Endodermal cell (in vitro differentiated cells): ENCODE measurements at places on chromosomes 5 and 9. TPM values are rescaled to one million over a fixed set of nuclear protein-coding genes. Genes with fewer than 3 reads are reported as not detected.

- DNase-seq: no peak
- no peaks in the 10 kb centered on the region for H3K27me3 ChIP-seq
- H3K27ac ChIP-seq: no peak overlapping the region
- H3K36me3 ChIP-seq: no peaks in the 10 kb centered on the region
- H3K4me3 ChIP-seq: no peak overlapping the region
Measured at GRCh38 chr5:107461770-107462169, 209.0 kb downstream of the EFNA5 start.

The HRCT1 gene
- total RNA-seq: not detected in 3 replicates

DNA sequence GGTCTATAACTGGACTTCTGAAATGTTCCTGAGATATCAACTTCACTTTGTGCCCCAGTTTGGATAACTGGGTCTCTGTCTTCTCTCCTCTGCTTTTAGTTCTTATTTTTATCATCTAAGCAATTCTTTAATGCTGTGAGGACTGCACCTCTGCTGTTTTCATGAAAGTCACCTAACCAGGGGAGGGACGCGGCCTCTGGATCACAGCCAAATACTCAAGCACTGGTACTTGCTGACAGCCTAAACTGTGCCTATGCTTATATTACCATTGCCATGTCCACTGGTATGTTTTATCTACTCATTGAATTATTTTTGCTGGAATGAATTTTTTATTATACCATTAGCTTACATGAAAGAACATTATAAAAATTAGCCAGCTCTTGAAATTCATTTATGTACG is 674.0 kb downstream of the DMRTA1 start:
- H3K4me3 ChIP-seq: no peak overlapping the region
- H3K27me3 ChIP-seq: no peaks in the 10 kb centered on the region
- no peak overlapping the region for H3K27ac ChIP-seq
- no peaks in the 10 kb centered on the region for H3K4me1 ChIP-seq
- H3K36me3 ChIP-seq: no peaks in the 10 kb centered on the region

GRCh38 chr5:131068893-131069643 is 96.0 kb downstream of the HINT1 start:
- no peaks in the 10 kb centered on the region for H3K27me3 ChIP-seq
- H3K4me1 ChIP-seq: no peaks in the 10 kb centered on the region
- DNase-seq: no peak
- H3K36me3 ChIP-seq: no peaks in the 10 kb centered on the region

GRCh38 chr5:68754536-68754935 is 339.3 kb upstream of the SLC30A5 start:
- H3K27me3 ChIP-seq: no peaks in the 10 kb centered on the region
- no peak overlapping the region for H3K27ac ChIP-seq
- H3K36me3 ChIP-seq: no peaks in the 10 kb centered on the region
- no peaks in the 10 kb centered on the region for H3K4me1 ChIP-seq
- H3K4me3 ChIP-seq: no peak overlapping the region

The SHISAL2B gene
- total RNA-seq: 106 to 134 TPM (median 112 TPM) in 3 replicates

DNA sequence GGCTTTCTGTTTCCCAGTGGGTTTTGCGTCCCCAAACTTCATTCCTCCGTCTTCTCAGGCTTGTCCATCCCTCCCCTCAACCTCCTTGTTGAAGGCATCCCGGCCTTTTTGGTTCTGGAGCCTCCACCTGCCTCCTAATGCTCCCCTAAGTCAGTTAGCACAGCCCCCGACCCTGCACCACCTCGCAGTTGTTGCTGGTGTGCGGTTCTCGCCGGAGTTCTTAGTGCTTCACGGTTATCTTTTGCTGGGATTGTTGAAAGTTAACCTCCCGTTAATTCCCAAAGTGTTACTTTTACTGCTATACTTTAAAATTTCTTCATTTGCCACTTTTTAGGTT is 447 bp downstream of the UBLCP1 start:
- peak overlapping the region; percentile 94 for H3K4me3 ChIP-seq
- H3K4me1 ChIP-seq: no peaks in the 10 kb centered on the region
- DNase-seq: no peak
- H3K27ac ChIP-seq: no peak overlapping the region
- H3K27me3 ChIP-seq: peaks cover 19% of the 10 kb centered on the region
- peaks cover 7% of the 10 kb centered on the region for H3K36me3 ChIP-seq

DNA sequence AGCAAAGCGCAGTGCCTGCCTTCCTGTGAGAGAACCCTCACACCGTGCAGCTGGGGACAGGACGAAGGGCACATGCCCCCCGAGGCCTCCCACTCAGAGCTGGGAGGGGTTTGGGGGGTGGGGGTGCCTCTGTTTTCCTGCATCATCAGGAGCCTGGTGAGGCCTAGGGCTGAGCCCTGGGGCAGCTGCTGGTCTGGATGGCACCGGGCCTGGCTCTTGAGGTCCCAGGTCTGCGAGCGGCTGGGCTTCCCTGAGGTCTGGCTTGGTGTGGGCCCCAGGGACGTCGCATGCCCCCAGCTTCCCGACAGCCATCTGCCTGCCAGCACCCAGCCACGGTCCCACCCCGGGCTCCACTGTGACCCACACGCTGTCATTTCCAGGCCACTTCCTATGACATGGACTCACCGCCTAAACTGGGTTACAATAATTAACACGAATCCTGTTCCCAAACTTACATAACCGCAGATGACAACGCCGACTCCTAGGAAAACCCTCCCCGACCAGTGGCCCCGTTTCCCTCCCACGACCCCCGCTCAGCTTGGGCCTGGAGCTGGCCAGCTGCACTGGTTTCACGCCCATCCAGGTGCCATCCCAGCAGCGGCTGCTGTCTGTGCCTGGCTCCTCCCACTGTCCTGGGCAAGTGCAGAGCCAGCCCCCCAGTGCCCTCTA is 8.7 kb downstream of the NACC2 start:
- H3K27me3 ChIP-seq: no peaks in the 10 kb centered on the region
- H3K36me3 ChIP-seq: no peaks in the 10 kb centered on the region
- peak; percentile 47 for DNase-seq
- no peak overlapping the region for H3K27ac ChIP-seq
- no peaks in the 10 kb centered on the region for H3K4me1 ChIP-seq

GRCh38 chr5:55934115-55934613 is 60.6 kb downstream of the IL6ST start:
- H3K4me1 ChIP-seq: no peaks in the 10 kb centered on the region
- no peak for DNase-seq
- no peaks in the 10 kb centered on the region for H3K27me3 ChIP-seq

DNA sequence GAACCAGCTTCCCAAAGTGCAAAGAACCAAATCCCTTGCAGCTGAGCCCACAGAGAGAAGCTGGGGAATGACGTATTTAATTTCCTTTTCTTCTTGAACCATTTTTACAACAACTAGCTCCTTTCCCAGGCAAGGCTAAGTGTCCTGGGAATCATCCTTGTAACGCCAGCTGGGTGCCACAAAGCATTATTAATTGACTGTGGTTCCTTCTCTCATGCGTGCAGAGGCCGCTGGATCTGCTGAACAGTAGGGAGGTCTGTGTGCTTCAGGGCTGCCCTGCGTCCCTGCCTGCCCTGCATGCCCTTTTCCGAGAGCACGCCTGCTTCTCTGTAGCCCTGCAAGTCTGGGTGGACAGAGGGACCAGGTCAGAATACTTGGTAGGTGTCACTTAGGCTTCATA is 124.1 kb upstream of the OTULINL start:
- H3K4me1 ChIP-seq: no peaks in the 10 kb centered on the region
- no peaks in the 10 kb centered on the region for H3K27me3 ChIP-seq
- DNase-seq: no peak
- peaks cover 37% of the 10 kb centered on the region for H3K36me3 ChIP-seq
- no peak overlapping the region for H3K4me3 ChIP-seq

The EEIG1 gene
- total RNA-seq: 54.3 and 60.8 TPM in 2 replicates

GRCh38 chr5:37575541-37576489 is 196.7 kb downstream of the WDR70 start:
- H3K27ac ChIP-seq: no peak overlapping the region
- peaks cover 52% of the 10 kb centered on the region for H3K27me3 ChIP-seq
- H3K4me3 ChIP-seq: no peak overlapping the region

GRCh38 chr5:172093559-172093958 is 87.1 kb upstream of the FBXW11 start:
- no peak overlapping the region for H3K4me3 ChIP-seq
- no peaks in the 10 kb centered on the region for H3K27me3 ChIP-seq
- no peaks in the 10 kb centered on the region for H3K36me3 ChIP-seq
- no peaks in the 10 kb centered on the region for H3K4me1 ChIP-seq

DNA sequence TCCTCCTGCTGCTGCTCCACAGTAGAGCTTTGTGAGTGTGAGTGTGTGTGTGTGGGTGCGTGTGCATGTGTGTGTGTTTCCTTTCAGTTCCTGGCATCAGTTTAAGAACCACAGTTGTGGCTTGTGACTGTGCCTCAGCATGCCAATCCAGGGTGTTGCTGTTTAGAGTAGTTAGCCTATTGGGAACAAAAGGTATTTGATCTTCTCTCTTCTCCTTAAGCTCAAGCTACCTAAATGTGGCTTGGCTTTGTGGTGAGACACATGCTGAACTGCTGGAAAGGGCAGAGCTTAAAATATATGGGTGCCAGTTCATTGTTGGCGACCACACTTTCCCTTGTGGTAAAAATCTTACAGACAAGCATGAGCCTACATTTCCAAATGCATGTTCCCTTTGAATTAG is 116.6 kb upstream of the BNC2 start:
- no peak for DNase-seq
- no peak overlapping the region for H3K27ac ChIP-seq
- no peaks in the 10 kb centered on the region for H3K36me3 ChIP-seq
- H3K4me3 ChIP-seq: no peak overlapping the region
- H3K4me1 ChIP-seq: no peaks in the 10 kb centered on the region

The CYFIP2 gene
- 27.4 and 29.3 TPM in 2 replicates for total RNA-seq

- H3K4me1 ChIP-seq: no peaks in the 10 kb centered on the region
- DNase-seq: peak; percentile 60
- H3K36me3 ChIP-seq: no peaks in the 10 kb centered on the region
- no peak overlapping the region for H3K4me3 ChIP-seq
Measured at GRCh38 chr5:90113108-90113507, 296.4 kb downstream of the CETN3 start.

- H3K4me3 ChIP-seq: no peak overlapping the region
- H3K27me3 ChIP-seq: no peaks in the 10 kb centered on the region
Measured at GRCh38 chr9:87322840-87323635, 174.6 kb upstream of the DAPK1 start.

DNA sequence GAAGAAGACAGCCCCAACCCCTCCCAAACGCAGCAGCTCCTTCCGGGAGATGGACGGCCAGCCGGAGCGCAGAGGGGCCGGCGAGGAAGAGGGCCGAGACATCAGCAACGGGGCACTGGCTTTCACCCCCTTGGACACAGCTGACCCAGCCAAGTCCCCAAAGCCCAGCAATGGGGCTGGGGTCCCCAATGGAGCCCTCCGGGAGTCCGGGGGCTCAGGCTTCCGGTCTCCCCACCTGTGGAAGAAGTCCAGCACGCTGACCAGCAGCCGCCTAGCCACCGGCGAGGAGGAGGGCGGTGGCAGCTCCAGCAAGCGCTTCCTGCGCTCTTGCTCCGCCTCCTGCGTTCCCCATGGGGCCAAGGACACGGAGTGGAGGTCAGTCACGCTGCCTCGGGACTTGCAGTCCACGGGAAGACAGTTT is 12.5 kb downstream of the QRFP start:
- no peaks in the 10 kb centered on the region for H3K27me3 ChIP-seq
- H3K4me1 ChIP-seq: peaks cover 3% of the 10 kb centered on the region
- H3K27ac ChIP-seq: no peak overlapping the region

GRCh38 chr9:79378107-79378506 is 193.7 kb upstream of the TLE4 start:
- H3K27ac ChIP-seq: no peak overlapping the region
- H3K4me3 ChIP-seq: no peak overlapping the region
- H3K36me3 ChIP-seq: no peaks in the 10 kb centered on the region
- no peak for DNase-seq

- H3K36me3 ChIP-seq: no peaks in the 10 kb centered on the region
- peaks cover 7% of the 10 kb centered on the region for H3K4me1 ChIP-seq
- no peak overlapping the region for H3K4me3 ChIP-seq
- no peaks in the 10 kb centered on the region for H3K27me3 ChIP-seq
Measured at GRCh38 chr5:108233617-108234155, 148.2 kb downstream of the FBXL17 start.

The SAXO1 gene
- 0.42 to 1.2 TPM (median 0.90 TPM) in 3 replicates for total RNA-seq

DNA sequence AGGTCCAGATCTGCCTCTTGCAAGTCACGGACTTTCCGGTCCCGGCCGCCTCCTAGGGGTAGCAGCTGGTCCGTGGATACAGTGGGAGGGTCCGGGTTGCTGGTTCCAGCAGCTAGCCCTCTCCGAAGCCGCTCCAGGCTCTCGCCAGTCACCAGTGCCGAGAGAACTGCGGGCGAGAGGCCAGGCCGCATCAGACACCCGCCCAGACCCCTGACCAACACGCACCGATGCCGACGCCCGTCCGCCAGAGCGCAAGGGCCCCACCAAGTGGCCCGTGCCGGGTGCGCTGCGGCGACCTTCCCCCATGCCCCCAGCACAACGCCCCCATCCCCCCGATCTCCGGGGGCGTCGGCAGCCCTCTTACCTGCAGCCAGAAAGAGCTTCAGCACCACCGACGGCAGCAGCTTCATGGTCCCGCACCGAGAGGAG is 470 bp downstream of the HBEGF start:
- H3K36me3 ChIP-seq: peaks cover 3% of the 10 kb centered on the region
- H3K27ac ChIP-seq: no peak overlapping the region
- H3K4me3 ChIP-seq: peak overlapping the region; percentile 77
- H3K4me1 ChIP-seq: no peaks in the 10 kb centered on the region
- peaks cover 20% of the 10 kb centered on the region for H3K27me3 ChIP-seq

DNA sequence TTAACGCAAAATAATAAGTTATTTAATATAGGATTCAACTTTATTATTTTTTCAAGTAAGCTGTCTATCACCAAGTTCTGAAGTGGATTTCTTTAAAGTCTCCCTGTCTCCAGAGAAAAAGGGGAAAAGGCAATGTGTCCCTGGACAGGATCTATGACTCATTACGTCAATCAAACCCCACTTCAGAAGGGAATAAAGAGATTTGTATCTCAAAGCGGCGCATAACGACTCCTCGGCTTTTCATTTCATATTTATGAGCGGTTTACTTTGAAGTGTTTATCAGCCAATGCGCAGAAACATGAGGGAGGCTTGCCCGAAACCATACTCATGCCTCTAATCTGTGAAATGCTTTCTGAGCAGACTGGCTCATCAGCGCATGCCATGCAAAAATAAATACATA is 938.6 kb upstream of the WWC1 start:
- H3K36me3 ChIP-seq: no peaks in the 10 kb centered on the region
- H3K4me1 ChIP-seq: no peaks in the 10 kb centered on the region
- no peak for DNase-seq
- no peak overlapping the region for H3K4me3 ChIP-seq

The ANKRD33B gene
- total RNA-seq: 30.4 to 38.6 TPM (median 37.2 TPM) in 3 replicates

GRCh38 chr5:154147666-154148065 is 42.9 kb upstream of the GALNT10 start:
- peaks cover 23% of the 10 kb centered on the region for H3K4me1 ChIP-seq
- H3K27me3 ChIP-seq: peaks cover 44% of the 10 kb centered on the region
- DNase-seq: no peak
- H3K27ac ChIP-seq: no peak overlapping the region
- no peak overlapping the region for H3K4me3 ChIP-seq

The C9orf50 gene
- not detected in 2 replicates for total RNA-seq

GRCh38 chr9:88742905-88743304 is 207.9 kb downstream of the NXNL2 start:
- no peaks in the 10 kb centered on the region for H3K27me3 ChIP-seq
- no peak overlapping the region for H3K27ac ChIP-seq
- no peak overlapping the region for H3K4me3 ChIP-seq
- DNase-seq: no peak
- peaks cover 18% of the 10 kb centered on the region for H3K4me1 ChIP-seq
